ENCODE measurements at places on chromosomes 6 and 20. TPM values are rescaled to one million over a fixed set of nuclear protein-coding genes. Genes with fewer than 3 reads are reported as not detected.

SLC22A7 gene
- total RNA-seq: not detected

DST gene
- total RNA-seq: 276 TPM

SLC22A2 gene
- not detected for total RNA-seq

SDCBP2 gene
- 3.5 TPM for total RNA-seq

TNFRSF21 gene
- 25.5 TPM for total RNA-seq

HFE gene
- 10.0 TPM for total RNA-seq

LAMP5 gene
- total RNA-seq: not detected

PDE10A gene
- 8.8 TPM for total RNA-seq

PRICKLE4 gene
- 4.8 TPM for total RNA-seq

RIN2 gene
- 86.3 TPM for total RNA-seq

BEND6 gene
- total RNA-seq: not detected

MRPS18B gene
- total RNA-seq: 45.1 TPM

OVOL2 gene
- not detected for total RNA-seq

AKAP12 gene
- total RNA-seq: 468 TPM

TLDC2 gene
- total RNA-seq: not detected

DEF6 gene
- total RNA-seq: 6.8 TPM

UBE2C gene
- 3.1 TPM for total RNA-seq

HAO1 gene
- total RNA-seq: not detected

ECHDC1 gene
- total RNA-seq: 83.8 TPM

OR2B6 gene
- not detected for total RNA-seq

HSPA1L gene
- 1.3 TPM for total RNA-seq
